ENCODE measurements at places on chromosomes 16 and 17.
A peak's percentile ranks its signal among the peaks of the same experiment; 100 is the strongest.

DNA sequence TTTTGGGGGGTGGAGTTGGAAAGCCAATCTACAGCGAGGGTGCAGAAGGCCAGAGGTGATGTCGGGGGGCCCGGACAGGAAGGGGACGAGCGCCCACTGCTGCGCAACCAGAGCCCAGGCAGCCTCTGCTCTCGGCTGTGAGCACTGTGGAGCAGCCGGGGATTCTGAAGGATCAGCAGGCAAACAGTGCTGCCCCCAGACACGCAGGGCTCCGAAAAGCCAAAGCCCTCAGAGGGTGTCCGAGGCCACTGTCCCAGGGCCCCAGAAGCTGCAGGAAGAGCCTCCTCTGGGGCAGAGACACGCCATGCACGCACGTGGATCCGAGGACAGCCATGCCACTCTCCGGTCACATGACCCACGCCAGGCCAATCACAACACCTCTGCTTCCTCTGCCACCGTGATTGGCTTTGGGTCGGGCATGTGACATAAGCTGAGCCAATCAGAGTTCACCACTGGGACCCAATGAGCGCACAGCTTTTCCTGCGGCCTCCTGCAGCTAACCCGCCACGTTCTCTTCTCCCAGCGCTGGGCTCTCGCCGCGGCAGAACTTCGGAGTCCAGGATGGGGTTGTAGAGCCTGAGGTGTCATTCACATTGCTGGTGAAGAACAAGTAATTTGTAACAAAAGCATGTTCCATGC, 40.7 kb downstream of the ACTG1 start:
- DNase-seq = peak; percentile 93

- no peak for DNase-seq
These were observed 318.7 kb downstream of the CPPED1 start for GRCh38 chr16:12484972-12485371.

DNA sequence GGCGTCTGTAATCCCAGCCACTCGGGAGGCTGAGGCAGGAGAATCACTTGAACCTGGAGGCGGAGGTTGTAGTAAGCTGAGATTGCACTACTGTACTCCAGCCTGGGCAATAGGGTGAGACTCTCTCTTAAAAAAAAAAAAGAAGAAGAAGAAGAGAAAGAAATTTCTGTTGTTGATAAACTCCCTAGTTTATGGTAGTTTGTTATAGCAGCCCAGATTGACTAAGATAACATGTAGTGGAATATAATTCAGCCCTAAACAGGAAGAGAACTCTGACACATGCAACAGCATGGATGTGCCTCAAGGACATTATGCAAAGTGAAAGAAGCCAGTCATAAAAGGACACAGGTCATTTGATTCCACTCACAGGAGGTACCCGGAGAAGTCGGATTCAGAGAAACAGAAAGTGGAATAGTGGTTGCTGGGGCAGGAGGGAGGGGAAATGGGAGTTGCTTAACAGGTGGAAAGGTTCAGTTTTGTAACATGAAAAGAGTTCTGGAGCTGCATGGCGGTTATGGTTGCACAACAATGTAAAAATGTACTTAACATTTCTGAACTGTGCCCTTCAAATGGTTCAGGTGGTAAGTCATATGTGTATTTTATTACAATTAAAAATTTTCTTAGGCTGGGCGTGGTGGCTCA, 26.0 kb upstream of the PRM1 start:
- no peak for DNase-seq

- peak; percentile 42 for DNase-seq
These were observed 406.3 kb downstream of the WWOX start for GRCh38 chr16:78505544-78506366.

- no peak for DNase-seq
These were observed 100.9 kb downstream of the VPS53 start for GRCh38 chr17:613725-614124.

DNA sequence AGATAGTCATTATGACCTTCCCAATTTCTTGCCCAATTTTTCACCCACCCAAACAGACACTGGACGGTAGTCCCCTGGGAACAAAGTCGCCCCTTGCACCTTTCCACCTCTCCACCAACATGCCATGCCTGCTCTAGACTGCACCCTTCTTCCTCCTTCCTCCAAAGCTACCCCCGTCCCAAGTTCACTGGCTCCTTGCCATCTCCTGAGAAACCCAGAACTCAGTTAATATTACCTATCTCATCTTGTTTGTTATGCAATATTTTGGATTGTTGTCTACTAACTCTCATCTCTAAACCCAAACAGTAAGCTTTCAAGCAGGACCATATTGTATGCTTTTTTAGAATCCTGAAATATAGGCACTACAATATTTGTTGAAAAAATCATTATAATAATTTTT, 63.3 kb downstream of the USP31 start:
- no peak for DNase-seq

DNA sequence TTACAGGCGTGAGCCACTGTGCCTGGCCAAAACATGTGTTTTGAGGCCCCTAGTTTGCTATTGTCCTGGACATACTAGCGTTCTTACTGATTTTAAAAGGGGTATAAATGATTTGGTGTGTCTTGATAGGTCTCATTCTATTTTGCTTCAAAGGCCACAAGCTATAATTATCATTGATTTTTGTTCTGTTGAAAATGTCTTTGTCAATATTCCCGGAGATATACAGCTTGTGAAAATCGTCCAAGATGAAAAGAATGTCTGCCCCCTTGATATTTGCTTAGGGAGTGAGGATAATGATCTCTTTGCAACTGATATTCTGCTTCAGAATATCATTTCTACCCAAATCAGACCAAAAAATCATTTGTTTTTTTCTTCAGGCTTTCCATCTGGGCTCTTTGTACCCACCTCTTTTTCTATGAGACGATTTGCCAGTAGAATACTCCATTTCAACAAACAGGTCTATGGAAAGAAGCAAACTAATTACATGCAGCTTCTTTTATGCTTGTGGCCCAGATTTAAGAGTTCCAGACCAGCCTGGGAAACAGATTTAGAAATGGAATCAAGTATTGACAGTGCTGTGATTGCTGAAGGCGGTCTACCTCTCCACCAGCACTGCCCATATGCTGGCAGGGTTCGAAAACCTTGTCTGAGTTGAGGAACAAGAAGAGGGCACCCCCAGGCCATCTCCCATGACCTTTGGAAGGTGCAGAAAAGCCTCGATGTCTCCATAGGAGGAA, 14.1 kb upstream of the ST6GALNAC1 start:
- DNase-seq = no peak

Measured in fibroblast of upper back skin (primary cell).